PC-3 (cell line): ENCODE measurements at places on chromosomes 5 and 9. TPM values are rescaled to one million over a fixed set of nuclear protein-coding genes. Genes with fewer than 3 reads are reported as not detected.

SUB1 gene
- total RNA-seq = 185 and 189 TPM in 2 replicates

CTXN3 gene
- not detected in 2 replicates for total RNA-seq

LRRC70 gene
- 1.5 and 1.6 TPM in 2 replicates for total RNA-seq

CEP78 gene
- total RNA-seq = 35.2 and 52.5 TPM in 2 replicates

CYSRT1 gene
- 0.29 and 1.3 TPM in 2 replicates for total RNA-seq

SRA1 gene
- total RNA-seq = 48.6 and 55.8 TPM in 2 replicates

LCN15 gene
- not detected in 2 replicates for total RNA-seq

PDGFRB gene
- total RNA-seq = 0.12 and 0.66 TPM in 2 replicates

DNA sequence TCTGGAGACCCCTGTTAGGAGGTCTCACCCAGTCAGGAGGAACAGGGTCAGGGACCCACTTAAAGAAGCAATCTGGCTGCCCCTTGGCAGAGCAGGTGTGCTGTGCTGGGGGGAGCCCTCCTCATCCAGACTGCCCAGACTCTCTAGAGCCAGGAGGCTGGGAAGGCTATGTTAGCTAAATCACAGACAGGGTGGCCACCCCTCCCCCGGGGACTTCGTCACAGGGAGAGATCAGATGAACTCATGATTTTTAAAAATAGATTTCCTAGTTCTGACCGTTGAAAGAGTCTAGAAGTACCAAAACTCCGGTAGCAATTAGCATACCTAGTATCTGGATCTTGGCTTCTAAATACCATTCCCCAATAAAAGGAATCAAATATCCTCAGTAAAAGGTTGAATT is 35.0 kb upstream of the FOXB2 start:
- no peak for DNase-seq

DNA sequence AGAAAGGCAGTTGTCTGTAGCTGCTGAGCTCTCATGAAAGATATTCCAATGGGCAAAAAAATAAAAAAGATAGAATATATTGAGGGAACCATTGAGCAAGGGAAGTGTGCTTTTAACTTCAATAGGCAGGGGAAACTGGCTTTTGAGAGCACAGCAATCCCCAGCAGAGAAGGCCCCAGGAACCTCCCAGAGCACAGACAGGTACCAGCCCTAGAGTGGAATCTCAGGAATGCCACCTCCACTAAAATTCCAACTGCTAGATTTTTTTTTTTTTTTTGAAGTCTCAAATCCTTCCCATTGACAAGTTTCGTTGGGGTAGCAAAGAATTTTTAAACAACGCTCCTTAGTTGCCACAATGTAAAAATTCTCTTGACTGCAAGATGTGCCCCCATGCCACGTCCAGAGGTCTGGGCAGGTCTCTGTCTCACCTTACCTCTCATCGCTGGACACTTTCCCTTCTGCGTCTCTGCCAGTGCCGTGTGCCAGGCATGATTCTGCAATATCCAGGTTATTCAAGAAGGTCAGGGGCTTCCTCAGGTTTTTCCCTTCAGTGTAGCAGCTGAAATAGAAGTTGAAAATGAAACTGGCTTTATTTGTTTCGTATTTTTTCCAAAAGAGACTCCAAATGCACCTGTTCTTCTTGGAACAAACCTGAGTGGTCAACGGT is 64.2 kb upstream of the IRX1 start:
- no peak for DNase-seq

DNA sequence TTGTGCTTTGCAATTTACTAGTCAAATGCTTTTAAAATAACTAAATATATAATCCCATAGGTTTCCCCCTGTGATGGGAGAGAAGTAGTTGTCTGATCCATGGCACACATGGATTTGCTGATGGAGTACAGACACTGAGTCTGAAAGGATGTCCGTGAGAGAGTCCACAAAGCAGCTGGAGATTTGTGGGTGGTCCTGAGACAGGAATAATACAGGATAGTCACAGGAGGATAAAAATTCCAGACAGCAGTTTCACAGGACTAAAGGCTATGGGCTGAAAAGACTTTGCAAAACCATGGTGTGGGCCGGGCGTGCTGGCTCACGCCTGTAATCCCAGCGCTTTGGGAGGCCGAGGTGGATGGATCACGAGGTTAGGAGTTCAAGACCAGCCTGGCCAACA is 58.7 kb upstream of the ZFR start:
- DNase-seq = no peak

DNA sequence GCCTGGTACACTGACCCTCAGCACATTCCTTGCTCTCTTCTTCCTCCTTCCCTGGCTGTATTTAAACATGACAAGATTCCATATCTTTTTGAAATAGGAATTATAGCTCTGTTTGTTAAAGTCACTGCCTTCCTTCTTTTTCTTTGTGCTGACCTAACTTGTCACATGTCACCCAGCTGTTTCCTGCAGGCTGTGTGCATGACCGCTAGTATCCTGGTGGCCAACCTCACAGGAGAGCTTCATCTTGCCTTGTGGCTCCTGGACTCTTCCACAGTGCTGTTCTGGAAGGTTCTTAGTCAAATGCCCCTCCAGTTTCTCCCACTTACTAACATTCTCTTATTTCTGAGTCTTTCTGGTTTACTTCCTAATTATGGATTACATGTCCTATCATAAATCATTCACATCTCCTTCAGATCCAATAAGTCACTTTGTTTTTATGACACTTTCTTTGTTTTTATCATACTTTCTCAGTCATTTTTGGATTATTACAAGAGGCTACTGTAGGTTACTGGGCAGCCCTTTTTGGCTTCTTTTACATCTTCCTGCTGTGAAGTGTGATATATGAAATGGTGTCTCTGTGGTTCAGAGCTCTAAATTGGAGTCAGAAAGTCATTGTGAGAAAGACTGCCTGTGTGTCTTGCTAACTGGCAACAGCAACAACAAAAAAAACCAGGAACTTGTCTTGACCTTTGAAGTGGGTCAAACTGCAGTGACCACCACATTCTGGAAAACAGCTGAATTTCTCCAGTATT is 463.6 kb upstream of the DAP start:
- DNase-seq = no peak

DNA sequence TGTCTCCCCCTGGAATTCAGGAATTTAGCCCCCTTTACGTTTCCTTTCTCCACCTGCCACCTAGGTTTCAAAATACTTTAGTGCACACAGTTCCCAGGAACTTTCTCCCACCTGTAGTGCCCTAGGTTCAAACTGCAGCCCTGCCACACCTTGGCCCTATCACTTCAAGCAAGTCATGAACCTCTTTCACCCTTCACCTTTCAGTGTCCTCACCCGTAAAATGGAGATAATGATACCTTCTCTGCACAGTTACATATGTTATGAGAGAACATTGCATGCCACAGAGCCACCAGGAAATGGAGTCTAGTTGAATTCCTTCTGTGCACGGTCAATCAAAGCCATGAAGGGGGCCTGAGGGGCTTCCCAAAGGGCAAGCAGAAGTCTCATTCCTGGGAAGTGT is 9.8 kb upstream of the EEIG1 start:
- DNase-seq = no peak

- no peak for DNase-seq
Measured at GRCh38 chr9:3900673-3901318, 375.0 kb upstream of the RFX3 start.

DNA sequence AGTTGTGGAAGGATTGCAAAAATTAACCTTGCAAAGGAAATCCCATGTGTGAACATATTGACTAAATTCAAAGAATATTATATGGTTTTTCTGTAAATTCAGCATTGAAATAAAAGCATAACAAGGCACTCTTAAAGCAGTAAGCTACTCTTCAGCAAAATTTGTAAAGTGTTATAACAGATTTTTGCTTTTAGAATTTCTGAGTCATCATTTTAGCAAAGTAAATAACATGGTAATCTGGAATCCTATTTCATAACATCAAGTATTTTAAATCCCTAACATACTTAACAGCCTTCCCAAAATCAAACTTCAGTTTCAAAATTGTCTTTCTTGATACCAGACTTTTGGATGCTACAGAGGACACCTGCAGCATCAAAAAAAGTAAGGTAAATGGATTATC is 436.0 kb upstream of the CDH9 start:
- no peak for DNase-seq

- DNase-seq = peak; percentile 58
Measured at GRCh38 chr9:111691672-111692329, 30.4 kb downstream of the GNG10 start.

DNA sequence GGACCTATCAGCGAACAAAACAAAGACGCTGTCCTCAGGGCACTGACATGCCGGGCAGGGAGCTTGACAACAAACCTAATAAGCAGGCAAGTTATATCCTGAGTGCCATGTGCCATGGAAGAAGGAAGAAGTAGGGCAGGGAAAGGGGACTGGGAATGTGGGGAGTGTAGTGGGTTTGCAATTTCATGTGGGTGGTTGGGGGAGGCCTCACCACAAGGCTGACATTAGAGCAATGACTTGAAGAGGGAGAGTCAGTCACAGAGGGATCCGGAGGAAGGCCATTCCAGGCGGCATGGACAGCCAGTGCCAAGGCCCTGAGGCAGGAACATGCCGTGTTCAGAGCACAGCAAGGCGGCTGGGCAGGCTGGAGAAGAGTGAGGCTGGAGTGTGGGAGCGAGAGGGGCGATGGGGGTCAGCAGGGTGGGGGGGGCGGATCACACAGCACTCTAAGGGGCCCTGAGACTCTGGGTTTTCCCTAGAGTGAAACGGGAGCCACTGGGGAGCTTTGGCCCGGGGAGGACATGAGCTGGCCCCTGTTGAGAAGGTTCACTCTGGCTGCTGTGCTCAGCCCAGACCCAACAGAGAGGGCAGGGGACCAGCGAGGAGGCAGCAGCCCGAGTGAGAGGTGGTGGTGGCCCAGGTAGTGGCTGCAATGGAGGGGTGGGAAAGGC is 86.3 kb downstream of the STK10 start:
- no peak for DNase-seq

DNA sequence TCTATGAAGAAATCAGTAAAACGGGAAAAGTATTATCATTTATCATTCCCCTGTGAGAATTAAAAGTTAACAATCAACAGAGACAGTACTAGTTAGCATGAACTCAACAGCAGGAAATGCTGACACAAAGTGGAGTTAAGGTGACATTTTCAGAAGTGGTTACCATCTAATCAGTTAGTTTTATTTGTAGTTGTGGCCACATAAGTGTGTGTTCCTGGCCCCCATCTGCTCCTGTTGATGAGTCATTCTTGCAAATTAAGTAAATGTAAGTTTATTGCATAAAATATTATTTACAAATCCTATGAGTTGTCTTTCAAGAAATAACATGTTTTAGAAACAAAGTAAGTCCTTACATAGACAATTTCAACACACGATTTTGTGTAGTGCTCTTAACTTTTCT is 8.9 kb upstream of the BNC2 start:
- DNase-seq = peak; percentile 35

- DNase-seq = peak; percentile 8
Measured at GRCh38 chr9:6758498-6759184, 868 bp downstream of the KDM4C start.

- no peak for DNase-seq
Measured at GRCh38 chr9:136565086-136565714, 19.4 kb upstream of the NOTCH1 start.

DNA sequence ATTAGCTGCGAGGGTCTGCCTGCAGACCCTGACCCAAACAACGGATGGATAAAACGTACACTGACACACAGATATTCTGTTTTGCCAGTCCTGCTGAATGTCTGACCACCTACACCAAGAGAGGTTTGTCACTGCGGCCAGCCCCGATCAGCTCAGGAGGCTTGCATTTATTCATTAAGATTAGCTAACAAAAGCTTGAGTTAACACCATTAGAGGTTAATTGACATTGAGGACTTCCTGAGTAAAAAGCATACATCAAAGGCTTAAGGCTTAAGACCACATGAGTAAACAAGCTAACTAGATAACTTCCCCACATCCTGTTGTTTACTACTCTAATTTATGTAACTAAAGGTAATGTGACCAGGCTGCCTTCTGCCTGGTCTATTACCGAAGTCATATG is 198.1 kb upstream of the TRPC7 start:
- no peak for DNase-seq

GRCh38 chr9:20478786-20479185 is 143.5 kb downstream of the MLLT3 start:
- DNase-seq = no peak

DNA sequence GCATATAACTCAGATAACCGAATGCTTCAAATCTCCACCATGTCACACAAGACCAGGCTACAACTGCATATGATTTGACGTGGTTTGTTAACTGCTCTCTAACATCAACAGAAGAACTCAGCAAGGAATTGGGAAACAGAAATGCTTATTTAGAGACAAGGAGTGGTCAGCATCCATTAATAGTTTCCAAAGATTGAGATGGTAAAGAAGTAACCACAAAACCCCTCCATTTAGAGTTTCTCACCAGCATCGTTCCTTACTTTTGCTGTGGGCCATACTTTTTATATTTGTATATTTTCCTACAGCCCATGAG is 25.2 kb downstream of the DPYSL3 start:
- DNase-seq = no peak

GRCh38 chr9:78714576-78714975 is 417.7 kb downstream of the PSAT1 start:
- no peak for DNase-seq

DNA sequence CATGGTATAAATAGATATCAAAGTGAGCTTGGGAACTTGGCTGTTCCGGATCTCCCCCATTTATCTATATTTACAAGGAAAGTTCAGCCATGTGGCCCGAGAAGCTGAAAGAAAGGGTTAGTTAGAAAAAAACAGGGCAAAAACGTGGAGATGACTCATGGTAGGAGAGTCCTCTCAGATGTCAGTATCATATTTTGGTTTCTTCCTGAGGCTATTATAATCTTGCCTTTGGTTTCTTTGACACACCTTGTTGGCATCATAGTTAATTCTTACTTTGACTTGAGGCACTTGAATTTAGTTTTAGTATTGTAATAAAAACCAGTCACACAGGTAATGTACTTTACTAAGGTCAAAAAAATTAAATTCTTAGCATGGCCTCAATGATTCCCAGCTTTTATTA is 59.9 kb downstream of the GABRA6 start:
- peak; percentile 48 for DNase-seq

DNA sequence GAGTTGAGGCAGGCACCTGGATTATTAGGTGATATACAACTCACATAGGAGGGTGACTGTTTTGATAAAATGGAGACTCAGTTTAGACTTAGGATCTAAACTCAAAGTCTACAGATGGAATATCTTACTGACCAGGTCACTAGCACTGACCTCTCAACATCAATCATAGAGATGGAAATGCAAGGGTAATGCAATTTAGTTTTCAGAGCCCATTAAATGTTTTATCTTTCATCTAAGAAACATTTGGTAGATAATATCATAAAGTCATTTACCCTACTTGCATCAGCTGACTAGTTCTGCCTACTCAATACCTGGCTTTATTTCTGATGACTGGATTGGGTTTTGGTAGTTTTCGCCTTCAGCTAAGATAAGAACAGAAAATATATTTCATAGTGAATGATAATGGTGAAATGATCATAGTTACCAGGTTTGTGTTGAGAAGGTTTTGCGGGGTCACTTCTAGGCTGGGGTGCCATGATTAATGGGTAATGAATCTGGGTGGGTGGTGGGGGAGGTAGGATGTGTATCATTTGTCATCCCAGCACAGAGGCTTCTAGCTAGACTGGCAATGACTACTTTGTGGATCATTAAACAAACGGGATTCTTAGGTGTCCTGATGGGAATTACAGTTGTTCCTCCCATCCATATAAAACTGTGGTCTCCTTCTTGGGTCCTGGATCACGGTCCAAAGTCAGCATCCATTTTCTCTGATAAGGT is 173.4 kb downstream of the PPP2R2B start:
- DNase-seq = no peak

- no peak for DNase-seq
Measured at GRCh38 chr9:76877961-76878360, 28.0 kb downstream of the PRUNE2 start.
